DMS79 (cell line): ENCODE measurements at places on chromosomes 2 and 18.

- no peak for DNase-seq
Measured at GRCh38 chr2:188042412-188042811, 249.3 kb upstream of the GULP1 start.

DNA sequence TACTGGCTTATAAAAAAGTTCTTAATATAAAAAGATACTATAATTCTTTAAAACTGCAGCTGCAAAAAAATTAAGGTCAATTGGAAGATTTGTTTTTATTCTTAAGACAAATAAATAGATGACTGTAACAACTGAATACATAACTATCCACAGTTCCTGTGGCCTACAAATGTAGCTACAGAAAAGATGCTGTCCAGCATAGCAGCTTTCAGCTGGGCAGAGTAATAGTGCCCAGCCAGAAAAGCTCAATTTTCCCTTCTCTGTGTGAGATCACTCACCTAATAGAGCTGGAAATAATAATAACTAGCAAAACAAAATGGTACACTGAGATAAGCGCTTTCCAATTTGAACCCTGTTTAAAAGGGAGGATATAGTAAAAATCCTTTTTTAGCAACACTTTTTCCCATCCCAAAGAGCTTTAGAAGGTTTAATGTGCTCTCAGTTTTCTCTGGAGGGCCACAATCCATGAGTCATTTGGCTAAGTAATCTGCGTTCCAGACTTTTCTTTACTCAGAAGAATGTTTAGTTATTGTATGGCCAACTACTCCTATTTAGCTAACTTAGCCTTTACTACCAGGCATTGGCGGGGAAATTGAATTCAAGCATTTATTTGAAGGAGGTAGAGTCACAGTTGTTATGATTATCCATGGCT is 158.1 kb upstream of the SLC39A10 start:
- no peak for DNase-seq

DNA sequence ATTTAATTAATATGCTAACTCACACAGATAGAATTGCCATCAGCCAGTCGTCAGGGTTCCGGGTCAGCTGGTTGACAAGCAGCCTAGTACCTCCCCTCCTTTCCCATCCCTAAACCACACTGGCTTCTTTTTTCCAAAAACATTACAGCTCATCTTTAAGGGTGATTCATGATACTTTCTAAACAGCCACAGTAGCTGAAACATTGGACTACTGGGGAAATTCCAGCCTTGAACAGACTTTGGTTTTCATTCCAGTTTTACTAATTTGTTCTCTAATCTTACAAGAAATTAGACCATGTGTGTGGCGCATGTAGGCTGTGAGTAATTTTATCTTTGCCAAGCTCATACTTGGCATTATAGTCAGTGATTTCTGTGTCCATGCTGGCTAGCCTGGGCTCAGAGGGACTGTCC is 110.8 kb downstream of the FMNL2 start:
- DNase-seq = no peak

- DNase-seq = no peak
Measured at GRCh38 chr2:175030380-175031271, 25.4 kb upstream of the CHN1 start.

- DNase-seq = no peak
Measured at GRCh38 chr2:199962203-199962602, 6.8 kb downstream of the MAIP1 start.

GRCh38 chr2:2116657-2117056 is 214.4 kb downstream of the MYT1L start:
- DNase-seq = no peak

- DNase-seq = no peak
Measured at GRCh38 chr2:179543361-179543901, 278.8 kb upstream of the SESTD1 start.

DNA sequence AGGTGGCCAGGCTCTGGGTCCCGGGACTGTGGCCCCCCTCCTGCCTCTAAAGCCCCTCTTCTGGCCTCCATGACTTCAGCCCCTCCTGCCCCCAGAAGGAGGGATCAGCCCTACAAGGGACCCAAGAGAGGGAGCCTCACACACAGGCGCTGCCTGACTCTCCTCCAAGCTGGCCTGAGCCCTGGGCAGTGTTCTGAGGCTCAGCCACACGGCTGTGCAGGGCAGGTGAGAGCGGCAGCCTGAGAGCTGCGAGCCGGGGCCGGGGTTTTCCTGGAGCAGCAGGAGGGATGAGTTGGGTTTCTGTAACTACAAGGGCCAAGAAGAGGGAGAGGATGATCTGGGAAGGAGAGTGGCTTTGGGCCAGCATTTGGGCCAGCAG is 70.1 kb downstream of the HPCAL1 start:
- DNase-seq = no peak
